Osteocyte (in vitro differentiated cells): ENCODE measurements at places on chromosomes 13 and 19. TPM values are rescaled to one million over a fixed set of nuclear protein-coding genes. Genes with fewer than 3 reads are reported as not detected.

ACER1 gene
- total RNA-seq = not detected in 2 replicates

MAMSTR gene
- total RNA-seq = 1.3 and 1.8 TPM in 2 replicates

DNA sequence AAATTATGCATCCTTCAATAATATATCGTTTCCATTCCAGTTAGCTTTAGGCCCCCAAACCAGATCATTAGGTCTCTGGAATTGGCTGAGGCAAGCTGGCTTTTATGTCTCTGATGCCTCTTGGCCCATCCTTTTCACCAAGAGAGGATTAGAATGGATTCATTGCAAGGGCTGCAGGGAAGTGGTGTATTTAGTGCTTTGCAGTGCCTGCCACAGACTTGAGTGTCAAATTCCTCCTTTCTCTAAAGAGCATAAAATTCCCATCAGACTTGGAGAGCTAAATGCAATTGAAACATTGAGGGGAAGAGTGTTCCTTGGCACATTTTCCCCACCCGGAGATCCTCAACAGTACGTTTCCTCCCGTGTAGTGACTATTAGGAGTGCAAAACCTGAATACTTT, 302.6 kb downstream of the ATP8A2 start:
- peak; percentile 15 for DNase-seq
- H3K27ac ChIP-seq = no peak overlapping the region
- H3K27me3 ChIP-seq = no peaks in the 10 kb centered on the region
- no peak overlapping the region for H3K4me3 ChIP-seq

PALM gene
- total RNA-seq = 236 and 251 TPM in 2 replicates

NUDT19 gene
- total RNA-seq = 6.8 and 7.5 TPM in 2 replicates

DNA sequence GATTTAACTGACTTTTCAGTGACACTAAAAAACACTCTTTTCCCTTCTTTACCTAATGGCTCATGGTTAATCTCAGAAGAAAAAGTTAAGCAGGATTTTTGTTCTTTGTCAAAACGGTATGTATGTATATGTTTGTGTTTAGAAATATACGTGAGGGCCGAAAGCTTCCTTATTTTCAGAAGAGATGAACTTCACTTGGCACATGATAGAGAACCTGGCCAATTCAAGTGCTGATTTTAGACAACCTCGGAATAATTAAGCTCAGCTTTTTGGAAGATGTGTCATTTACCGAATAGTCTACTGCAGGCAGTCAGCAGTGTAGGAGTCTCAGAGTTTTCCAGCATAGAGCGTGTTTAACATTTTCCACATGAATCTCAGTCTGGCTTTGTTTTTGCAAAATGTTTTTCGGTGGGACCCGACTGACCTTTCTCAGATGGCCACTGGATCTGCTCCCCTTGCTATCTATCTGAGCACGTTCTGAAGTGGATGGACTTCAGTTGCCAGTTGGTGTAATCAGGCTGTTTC, 4.6 kb downstream of the RNASEH2B start:
- no peaks in the 10 kb centered on the region for H3K27me3 ChIP-seq
- no peak for DNase-seq
- H3K4me1 ChIP-seq = peaks cover 43% of the 10 kb centered on the region
- H3K4me3 ChIP-seq = peak overlapping the region; percentile 10

MEIOSIN gene
- not detected in 2 replicates for total RNA-seq

GRCh38 chr13:63605962-63606361, 2190.3 kb upstream of the PCDH20 start:
- peaks cover 11% of the 10 kb centered on the region for H3K36me3 ChIP-seq
- H3K4me3 ChIP-seq = no peak overlapping the region
- H3K4me1 ChIP-seq = no peaks in the 10 kb centered on the region

TEX26 gene
- total RNA-seq = not detected in 2 replicates

IGFLR1 gene
- total RNA-seq = 2.3 and 3.1 TPM in 2 replicates

DNA sequence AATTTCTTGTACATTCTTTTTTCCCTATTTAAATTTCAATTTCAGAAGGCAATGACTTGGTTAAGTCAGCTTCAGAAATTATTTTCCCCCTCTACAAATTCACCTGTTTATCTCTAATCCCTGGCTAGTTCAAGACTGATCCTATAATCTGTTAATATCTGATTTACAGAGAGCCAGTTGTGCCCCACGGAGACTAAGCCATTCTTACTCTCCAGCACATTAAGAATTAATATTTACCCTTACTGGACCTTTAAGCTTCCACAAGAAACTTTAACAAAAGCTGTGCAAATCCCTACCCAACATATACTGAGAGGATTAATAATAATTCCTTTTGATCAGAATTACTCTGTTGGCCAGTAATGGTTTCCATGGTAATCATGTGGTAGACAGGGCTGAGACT, 786.2 kb downstream of the PCDH9 start:
- H3K27me3 ChIP-seq = no peaks in the 10 kb centered on the region
- H3K27ac ChIP-seq = no peak overlapping the region
- H3K4me3 ChIP-seq = no peak overlapping the region
- DNase-seq = no peak
- peaks cover 1% of the 10 kb centered on the region for H3K36me3 ChIP-seq
- H3K4me1 ChIP-seq = peaks cover 11% of the 10 kb centered on the region

MEDAG gene
- 2.0 and 2.7 TPM in 2 replicates for total RNA-seq

DNA sequence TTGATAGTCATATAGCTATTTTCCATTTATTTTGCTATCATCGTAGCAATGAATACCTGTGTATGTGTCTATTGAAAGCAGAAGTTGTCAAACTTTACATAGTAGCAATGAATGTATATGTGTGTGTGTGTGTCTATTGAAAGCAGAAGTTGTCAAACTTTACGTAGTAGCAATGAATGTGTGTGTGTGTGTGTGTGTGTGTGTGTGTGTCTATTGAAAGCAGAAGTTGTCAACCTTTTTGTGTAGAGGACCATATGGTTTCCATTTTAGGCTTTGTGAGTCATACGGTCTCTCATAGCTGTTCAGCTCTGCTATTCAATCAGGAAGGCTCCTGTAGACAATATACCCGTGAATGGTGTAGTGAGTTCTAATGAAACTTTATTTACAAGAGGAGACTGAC, 20.8 kb downstream of the NLRP4 start:
- H3K4me1 ChIP-seq = no peaks in the 10 kb centered on the region
- H3K4me3 ChIP-seq = no peak overlapping the region
- H3K27me3 ChIP-seq = no peaks in the 10 kb centered on the region
- no peak overlapping the region for H3K27ac ChIP-seq

RNF17 gene
- not detected in 2 replicates for total RNA-seq

SLC25A41 gene
- total RNA-seq = 0.27 TPM in 1 of 2 replicates, not detected in the other

GRCh38 chr13:113125506-113126264, 3.1 kb downstream of the F10 start:
- H3K36me3 ChIP-seq = no peaks in the 10 kb centered on the region
- no peak overlapping the region for H3K27ac ChIP-seq
- no peak overlapping the region for H3K4me3 ChIP-seq
- DNase-seq = peak; percentile 75
- peaks cover 13% of the 10 kb centered on the region for H3K4me1 ChIP-seq

GPC5 gene
- 12.3 and 12.9 TPM in 2 replicates for total RNA-seq

GRCh38 chr13:45119469-45119990, 780 bp upstream of the GTF2F2 start:
- peaks cover 2% of the 10 kb centered on the region for H3K4me1 ChIP-seq
- no peaks in the 10 kb centered on the region for H3K36me3 ChIP-seq
- H3K27ac ChIP-seq = no peak overlapping the region

DNA sequence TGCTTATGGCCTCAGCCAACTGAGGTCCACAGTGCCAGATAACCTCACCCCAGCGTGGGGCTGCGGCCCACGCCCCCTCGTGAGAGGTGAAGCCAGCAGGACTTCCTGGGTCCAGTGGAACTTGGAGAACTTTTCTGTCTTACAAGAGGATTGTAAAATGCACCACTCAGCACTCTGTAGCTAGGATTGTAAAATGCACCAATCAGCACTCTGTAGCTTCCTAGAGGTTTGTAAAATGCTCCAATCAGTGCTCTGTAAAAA, 109.1 kb downstream of the AKAP11 start:
- DNase-seq = no peak
- H3K27me3 ChIP-seq = peaks cover 17% of the 10 kb centered on the region
- H3K27ac ChIP-seq = no peak overlapping the region

NPAS1 gene
- total RNA-seq = 0.71 and 0.99 TPM in 2 replicates

ZNF223 gene
- 5.3 and 8.5 TPM in 2 replicates for total RNA-seq

GRCh38 chr13:48108106-48108505, 13.2 kb upstream of the MED4 start:
- no peaks in the 10 kb centered on the region for H3K36me3 ChIP-seq
- no peak overlapping the region for H3K4me3 ChIP-seq
- DNase-seq = no peak
- peaks cover 18% of the 10 kb centered on the region for H3K4me1 ChIP-seq

IL27RA gene
- total RNA-seq = 1.8 and 1.9 TPM in 2 replicates

- no peaks in the 10 kb centered on the region for H3K27me3 ChIP-seq
- H3K27ac ChIP-seq = peak overlapping the region; percentile 61
- no peaks in the 10 kb centered on the region for H3K36me3 ChIP-seq
- H3K4me1 ChIP-seq = peaks cover 25% of the 10 kb centered on the region
- no peak for DNase-seq
- no peak overlapping the region for H3K4me3 ChIP-seq
Measured at GRCh38 chr13:37306778-37307544, 201.5 kb upstream of the CSNK1A1L start.

SIAH3 gene
- not detected in 2 replicates for total RNA-seq

FGF22 gene
- total RNA-seq = 0.81 TPM in 1 of 2 replicates, not detected in the other

GRCh38 chr13:51612867-51613266, 28.6 kb downstream of the WDFY2 start:
- no peaks in the 10 kb centered on the region for H3K27me3 ChIP-seq
- H3K36me3 ChIP-seq = peaks cover 3% of the 10 kb centered on the region
- H3K4me1 ChIP-seq = peaks cover 26% of the 10 kb centered on the region
- no peak overlapping the region for H3K27ac ChIP-seq

DNA sequence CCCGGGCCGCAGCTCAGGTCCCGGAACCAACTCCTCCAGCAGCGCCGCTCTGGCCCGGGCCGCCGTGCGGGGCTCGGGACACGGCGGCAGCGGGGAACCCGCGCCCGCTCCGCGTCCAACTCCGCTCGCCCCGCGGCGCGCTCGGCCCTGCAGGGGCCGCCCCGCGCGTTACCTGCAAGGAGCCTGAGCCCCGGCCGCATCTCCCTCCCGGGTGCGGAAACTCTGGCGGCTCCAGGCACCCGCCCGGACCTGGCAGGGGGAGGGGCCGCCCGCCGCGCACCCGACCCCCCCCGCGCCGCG, at the start of gene TMTC4:
Gene TMTC4, minus strand, starts transcription at position 224 of the 300 bp plus-strand sequence. CDS start 4,433 bp downstream, outside the sequence.
- peak within 1 kb of the TSS; percentile 84 for H3K27ac ChIP-seq
- peak; percentile 88 for DNase-seq
- no peaks in the 10 kb centered on the region for H3K27me3 ChIP-seq
- peak within 1 kb of the TSS; percentile 90 for H3K4me3 ChIP-seq

GRCh38 chr19:8238251-8238650, 29.1 kb downstream of the CERS4 start:
- no peaks in the 10 kb centered on the region for H3K36me3 ChIP-seq
- no peak for DNase-seq
- H3K4me1 ChIP-seq = peaks cover 19% of the 10 kb centered on the region
- H3K27ac ChIP-seq = no peak overlapping the region
- H3K4me3 ChIP-seq = no peak overlapping the region
- no peaks in the 10 kb centered on the region for H3K27me3 ChIP-seq
